ENCODE measurements at places on chromosomes 11 and 22.

DNA sequence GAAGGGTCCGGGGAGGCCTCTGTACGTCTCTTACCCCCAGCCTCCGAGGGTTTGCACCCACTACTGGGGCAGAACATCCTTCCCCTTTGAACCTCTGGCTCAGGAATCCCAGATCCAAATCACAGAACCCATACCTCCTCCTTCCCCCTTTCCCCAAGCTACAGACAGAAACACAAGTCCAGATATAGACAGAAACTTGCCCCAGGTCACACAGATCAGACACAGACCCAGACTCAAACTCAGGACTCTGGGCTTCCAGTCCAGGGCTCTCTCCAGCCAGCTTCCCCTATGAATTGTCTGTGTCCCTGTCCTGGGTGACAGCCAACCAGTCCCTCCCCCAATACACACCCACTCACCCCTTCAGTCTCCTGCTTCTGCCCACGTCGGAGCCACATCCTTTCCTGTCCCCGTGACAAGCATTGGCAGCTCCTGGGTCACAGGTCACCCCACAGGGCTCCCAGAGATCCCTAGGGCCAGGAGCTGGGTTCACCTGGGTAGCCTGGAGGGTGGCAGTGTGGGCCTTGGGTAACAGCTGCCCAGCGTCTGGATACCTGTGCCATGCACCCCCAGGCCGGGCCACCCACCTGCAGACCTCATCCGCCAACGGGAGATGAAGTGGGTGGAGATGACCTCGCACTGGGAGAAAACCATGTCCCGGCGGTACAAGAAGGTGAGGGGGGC, 772 bp downstream of the TBC1D10C start:
- no peak for DNase-seq

DNA sequence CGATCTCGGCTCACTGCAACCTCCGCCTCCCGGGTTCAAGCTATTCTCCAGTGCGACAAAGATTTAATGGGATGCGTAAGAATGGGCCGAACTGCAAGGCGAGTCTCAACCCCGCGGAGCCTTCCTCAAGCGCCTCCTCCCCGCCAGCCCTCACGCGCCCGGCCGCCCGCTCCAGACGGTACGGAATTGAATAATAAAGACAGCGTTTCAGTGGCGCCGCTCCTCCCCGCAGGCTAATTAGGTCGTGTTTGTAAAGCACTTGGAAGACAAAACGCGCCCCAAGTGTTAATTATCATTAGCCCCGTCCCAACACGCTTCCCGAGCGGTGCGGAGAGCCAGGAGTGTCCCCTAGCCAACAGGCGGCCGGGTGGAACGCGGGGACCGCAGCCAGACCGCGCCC, 192.0 kb downstream of the BUD13 start:
- no peak for DNase-seq

- no peak for DNase-seq
Measured at GRCh38 chr11:44585421-44585820, 20.0 kb downstream of the CD82 start.

- DNase-seq: no peak
Measured at GRCh38 chr11:109849946-109850345, 243.2 kb upstream of the ZC3H12C start.

DNA sequence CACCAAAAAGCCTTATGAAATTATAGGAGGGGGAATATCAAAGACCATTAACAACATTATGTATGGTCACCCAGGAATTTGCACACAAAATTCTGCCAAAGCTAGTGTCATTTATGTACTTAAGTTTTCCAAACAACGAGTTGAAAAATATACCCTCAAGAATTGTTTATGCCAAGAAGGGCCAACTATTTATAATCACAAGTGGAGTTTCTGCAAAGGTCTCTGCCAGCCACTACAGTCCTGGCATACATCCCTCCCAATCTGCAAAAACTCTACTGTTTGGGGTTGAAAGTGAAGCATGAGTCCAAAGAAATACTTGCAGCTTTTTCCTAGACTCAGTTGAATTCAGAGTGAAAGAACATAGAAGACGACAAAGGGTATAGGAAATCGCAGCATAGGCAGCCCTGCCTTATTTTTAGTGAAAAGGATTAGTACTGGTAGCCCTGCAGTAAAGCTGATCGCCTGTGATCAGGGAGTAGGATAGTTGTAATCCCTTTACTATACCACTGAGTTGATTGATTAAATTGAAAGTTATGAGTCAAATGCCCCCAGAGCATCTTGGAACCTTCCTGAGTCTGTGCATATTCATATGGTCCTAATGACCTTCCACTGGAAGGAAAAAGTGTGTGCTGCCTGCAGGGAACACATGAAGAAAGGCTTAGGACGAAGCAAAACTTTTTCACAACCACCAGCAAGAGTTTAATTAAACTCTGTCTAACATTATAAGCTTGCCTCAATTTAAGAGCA, 144.0 kb downstream of the SPON1 start:
- DNase-seq: no peak

DNA sequence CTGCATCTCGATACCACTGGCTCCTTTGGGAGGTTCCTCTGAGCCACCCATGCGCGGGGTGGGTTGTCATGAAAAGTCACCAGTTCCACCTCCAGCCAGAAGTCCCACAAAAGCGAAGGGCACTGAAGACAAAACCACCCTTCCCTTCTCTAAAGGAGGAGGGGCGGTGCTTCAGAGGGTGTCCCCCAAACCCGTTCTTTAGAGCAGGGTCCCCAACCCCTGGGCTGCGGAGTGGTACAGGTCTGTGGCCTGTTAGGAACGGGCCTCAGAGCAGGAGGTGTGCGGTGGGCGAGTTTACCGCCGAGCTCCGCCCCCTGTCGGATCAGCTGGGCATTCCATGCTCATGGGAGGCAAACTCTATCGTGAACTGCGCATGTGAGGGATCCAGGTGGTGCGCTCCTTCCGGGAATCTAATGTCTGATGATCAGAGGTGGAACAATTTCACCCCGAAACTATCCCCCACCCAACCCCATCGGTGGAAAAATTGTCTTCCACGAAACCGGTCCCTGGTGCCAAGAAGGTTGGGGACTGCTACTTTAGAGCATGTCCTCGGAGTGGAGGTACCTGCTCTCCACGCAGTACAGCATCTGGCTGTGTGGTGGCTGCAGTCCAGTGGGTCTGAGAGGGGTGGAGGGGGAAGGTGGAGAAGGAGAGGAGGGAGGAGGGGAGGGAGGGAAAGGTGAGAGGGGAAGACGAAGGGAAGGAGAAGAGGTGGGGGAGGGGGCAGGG, 72.9 kb upstream of the SEPTIN5 start:
- DNase-seq: no peak

GRCh38 chr11:128896356-128896755, 5.2 kb downstream of the KCNJ5 start:
- no peak for DNase-seq

DNA sequence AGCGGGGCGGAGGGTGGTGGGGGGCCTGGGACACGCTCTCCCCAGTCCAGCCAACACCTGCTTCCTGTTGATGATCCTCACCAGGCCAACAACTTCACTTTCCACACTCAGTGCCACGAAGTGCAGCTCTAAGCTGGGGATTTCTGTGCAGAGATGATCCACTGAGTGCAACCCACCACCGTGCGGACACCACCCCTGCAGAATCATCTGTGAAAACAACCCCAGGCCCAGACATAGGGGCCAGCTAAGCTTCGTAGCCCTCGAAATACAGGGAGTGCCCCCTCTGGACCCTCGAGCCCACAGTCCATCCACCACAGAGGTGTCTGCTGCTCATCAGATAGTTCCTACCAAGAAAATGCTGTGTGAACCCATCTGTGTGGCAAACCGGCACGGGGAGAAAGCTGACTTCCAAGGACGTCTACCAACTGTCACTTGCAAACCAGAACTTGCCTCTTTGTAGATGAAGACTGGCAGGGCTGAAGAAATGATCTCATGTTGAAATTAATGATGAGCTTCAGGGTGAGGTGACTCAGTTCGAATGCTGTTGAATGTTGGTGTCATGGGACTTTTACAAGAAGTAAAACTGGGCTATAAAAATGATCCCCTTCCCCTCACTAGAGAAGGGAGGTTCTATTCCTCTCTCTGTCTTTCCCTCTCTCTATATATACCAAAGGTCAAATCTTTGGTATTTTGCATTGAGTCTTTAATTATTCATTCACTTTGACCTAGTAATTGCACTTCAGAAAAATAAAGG, 73.4 kb downstream of the MYEOV start:
- peak; percentile 28 for DNase-seq

DNA sequence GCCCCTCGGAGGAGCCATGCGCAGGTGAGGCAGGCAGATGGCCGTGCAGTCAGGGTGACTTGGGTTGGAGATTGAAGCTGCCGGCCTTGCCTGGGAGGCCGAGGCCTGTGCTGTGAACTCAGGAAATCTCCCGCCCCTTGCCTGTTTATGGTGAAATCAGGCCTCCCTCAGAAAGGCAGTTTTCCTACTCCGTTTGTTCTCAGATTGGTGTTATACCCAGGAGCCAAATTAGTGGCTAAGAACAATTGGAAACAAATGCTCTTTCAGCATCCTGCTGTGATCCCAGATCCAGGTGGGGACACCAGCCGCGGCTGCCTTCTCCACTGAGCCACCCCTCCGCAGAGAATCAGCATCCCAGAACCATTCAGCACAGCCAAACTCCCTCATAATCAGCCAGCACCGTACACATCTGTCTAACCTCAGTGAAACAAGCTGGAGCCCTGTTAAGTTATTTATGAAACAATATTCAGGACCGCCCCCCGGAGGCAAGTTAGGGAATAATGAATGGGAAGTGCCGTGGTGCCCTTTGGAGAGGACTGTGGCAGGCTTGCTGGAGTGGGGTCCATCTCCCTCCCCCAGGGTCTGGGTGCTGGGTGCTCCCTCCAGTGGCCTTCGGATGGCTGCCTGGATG, 60.0 kb downstream of the PKNOX2 start:
- DNase-seq: peak; percentile 23

GRCh38 chr11:1916132-1916985, 3.1 kb upstream of the TNNT3 start:
- no peak for DNase-seq

- DNase-seq: no peak
Measured at GRCh38 chr11:95895815-95896214, 28.1 kb downstream of the MTMR2 start.

GRCh38 chr11:122127020-122127419, 11.0 kb upstream of the BLID start:
- DNase-seq: no peak

GRCh38 chr11:88827018-88827676, 238.6 kb downstream of the GRM5 start:
- no peak for DNase-seq

DNA sequence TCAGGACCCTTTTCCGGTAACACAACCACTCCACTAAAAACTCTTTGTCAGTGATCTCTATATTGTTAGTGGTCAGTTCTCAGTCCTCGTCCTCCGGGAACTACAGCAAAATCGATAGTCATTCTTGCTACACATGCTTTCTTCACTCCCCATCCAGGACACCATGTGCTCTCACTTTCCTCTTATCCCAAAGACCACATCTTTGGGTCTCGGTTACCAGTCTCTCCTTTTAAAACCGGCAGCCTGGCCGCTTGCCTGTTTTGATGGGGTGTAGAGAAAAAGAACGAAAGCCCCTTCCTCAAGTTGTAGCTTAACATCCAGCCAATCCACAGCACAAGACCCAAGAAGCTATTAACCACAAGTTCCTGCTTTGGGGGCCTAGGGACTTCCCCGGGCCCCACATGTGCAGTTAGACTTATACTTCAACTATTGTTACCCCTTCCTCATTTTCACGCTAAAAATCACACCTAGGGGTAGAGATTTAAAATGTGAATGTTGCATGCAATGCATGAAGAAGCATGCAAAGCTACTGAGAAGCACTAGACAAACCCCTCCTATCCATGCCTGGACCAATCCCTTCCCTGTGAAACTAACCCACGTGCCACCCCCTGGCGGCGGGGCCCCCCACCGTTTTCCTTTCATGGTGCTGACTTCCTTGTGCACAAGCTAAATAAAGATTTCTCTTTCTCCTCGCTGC, 1.5 kb upstream of the TOLLIP start:
- no peak for DNase-seq

GRCh38 chr22:43207849-43208702, 21.1 kb upstream of the TTLL12 start:
- DNase-seq: no peak

DNA sequence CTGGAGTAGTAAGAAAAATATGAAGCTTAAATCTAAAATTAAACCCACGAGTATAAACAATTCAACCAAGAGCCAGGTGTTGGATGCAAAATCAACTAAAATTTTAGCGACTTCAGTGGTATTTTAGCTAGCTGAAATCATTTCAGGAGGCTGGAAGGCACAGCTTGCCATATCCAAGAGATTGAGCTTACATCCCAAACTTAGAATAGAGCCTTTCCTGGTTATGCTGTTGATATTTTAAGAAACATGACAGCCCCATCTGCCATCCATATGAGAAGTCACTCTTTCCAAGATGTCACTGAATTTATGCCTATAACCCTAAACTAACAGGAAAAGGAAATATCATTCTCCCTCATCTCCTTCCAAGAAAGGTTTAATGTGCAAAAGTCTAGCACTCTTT, 334.0 kb downstream of the KCNA4 start:
- DNase-seq: no peak

- peak; percentile 74 for DNase-seq
Measured at GRCh38 chr11:62400760-62401159, 18.1 kb upstream of the SCGB1A1 start.

DNA sequence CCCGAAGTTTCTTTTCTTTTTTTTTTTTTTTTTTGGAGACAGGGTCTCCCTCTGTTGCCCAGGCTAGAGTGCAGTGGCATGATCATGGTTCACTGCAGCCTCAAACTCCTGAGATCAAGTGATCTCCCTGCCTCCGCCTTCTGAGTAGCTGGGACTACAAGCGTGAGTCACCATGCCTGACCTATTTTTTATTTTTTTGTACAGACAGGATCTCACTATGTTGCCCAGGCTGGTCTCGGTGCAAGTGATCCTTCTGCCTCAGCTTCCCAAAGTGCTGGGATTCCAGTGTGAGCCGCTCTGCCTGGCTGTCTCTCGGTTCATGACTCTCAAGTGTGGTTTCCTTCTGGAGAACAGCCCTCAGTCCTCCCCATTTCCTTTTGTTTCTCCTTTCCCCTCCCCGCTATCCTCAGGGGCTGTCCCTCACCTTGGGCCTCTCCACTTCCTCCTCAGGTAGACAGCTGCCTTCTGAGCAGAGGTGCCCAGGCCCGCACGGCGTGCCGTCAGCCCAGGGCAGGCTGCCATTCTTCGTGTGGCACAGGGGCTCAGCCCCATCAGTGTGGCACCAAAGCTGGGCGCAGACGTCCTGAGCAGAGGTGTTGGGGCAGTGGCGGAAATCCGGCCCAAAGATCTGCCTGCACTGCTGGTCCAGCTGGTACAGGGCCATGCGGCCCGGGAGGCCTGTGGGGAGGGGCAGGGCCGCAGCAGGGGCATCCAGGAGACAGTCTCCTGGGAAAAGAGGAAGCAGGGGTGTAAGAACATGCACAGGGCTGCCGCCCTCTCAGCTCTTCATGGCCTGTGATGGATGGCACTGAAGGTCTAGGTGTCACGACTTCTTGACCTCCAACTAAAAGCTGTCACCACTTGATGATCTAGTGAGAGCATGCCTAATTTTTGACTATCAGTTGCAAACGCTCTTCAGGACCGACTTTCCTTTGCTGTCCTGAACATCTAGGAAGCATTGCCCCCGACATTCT, 14.0 kb downstream of the ADAMTS8 start:
- DNase-seq: peak; percentile 32

All from IMR-90 (cell line).